ENCODE measurements at places on chromosomes 1 and 21.
A peak's percentile ranks its signal among the peaks of the same experiment; 100 is the strongest.

DNA sequence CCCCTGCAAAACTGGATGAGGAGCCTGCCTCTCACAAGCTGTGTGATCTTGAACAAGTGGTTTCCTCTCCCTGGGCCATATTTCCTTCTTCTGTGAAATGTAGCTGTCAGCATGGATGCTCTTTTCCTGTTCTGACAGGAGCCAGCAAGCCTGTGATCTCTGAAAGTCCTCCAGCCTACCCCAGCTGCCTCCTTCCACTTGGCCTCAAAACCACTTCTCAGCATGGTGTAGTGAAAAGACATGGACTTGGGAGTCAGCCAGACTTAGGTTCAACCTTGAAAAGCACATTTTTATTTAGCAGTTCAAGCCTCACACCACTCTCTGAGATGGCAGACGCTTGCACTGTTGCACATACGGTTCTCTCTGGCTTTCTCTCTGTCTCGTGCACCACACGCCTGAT lies 292.9 kb upstream of the DUSP10 start:
- no peak for DNase-seq

- DNase-seq, result no peak
Measured at GRCh38 chr1:22143065-22144033, at the start of gene WNT4. Gene WNT4 (minus strand): TSS chr1:22143097. CDS start chr1:22142922, 175 bp downstream.

DNA sequence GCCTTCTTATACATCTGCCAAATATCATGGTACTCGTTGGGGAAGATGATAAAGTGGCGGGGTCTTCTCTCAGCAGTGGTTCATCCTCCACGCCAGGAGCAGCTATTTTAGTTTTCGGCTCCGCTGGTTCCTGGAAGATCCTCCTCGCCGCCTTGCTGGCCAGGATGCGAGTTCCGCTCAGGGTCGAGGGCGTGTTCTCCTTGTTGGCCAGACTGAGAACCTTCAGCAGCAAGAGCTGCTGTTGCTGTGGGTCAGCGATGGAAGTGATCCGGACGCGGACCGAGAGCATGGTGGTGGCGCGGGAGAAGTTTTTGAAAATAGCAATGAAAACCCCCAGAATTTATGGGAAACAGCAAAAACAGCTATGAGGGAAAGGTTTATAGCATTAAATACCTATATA lies 11.4 kb upstream of the CFAP126 start:
- DNase-seq, result no peak

GRCh38 chr1:248825909-248826760 lies at the start of gene SH3BP5L:
Gene SH3BP5L (minus strand): TSS chr1:248825915. CDS start chr1:248824935, 980 bp downstream.
- peak; percentile 89 for DNase-seq

DNA sequence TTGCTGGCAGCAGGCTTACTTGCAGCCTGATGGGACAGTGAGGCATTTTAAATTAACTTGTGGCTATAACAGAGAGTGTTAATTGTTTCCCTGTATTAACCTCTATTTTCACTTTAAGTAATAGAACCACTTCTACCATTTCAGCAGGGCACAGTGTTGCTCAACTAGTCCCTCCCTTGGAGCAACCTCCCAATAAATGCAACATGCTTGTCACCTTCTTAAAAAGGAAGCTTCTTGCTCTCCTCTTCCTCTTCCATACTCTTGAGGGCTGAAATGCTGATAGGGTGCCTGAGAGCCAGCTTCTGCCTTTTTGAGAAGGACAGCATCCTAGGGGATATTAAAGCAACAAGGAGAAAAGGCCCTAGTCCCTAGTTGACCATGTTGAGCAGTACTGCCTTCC lies 52.1 kb downstream of the C4BPA start:
- peak; percentile 82 for DNase-seq

DNA sequence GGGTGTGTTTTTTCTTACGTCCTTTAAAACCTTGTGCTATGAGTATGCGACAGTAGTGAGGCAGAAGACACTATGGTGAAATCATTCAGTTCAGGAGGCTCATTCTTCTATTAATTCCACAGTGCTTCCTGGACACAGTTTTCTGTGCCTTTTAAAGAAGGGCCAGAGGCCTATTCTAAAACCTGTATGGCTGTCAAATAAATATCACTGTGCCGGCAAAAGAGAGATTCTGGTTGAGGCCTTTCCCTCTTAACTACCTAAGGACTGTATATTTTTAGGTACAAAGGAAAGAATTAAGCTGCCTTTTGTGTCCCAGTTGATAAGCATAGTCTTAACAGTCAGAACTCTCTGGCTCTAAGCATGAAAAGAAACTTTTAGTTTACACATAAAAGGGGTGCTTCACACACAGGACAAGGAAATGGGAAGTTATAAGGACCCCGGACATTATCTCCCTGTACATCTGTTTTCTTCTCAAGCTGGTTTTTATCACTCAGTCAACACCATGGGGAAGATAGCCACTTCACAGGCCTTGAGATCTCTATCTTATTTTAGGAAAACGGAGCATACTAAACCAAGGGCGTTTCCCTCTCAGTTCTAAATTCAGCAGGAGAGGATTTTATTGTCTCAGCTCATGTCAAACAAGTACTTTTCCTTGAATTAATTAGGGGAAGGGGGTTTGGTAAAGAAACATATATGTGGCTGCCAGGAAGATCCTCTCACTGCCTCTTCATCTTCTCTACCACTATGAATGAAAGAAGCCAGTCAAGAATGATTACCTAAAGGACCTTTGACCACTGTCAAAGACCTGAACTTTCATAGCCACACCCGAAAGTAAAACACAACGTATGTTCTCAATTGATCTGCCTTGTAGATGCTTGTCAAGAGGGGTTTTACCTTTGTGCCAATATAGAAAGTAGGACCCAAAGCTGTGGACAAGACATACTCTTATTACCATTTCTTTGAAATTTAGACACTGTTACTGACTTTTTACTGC lies 71.4 kb upstream of the HSPA13 start:
- DNase-seq, result no peak

DNA sequence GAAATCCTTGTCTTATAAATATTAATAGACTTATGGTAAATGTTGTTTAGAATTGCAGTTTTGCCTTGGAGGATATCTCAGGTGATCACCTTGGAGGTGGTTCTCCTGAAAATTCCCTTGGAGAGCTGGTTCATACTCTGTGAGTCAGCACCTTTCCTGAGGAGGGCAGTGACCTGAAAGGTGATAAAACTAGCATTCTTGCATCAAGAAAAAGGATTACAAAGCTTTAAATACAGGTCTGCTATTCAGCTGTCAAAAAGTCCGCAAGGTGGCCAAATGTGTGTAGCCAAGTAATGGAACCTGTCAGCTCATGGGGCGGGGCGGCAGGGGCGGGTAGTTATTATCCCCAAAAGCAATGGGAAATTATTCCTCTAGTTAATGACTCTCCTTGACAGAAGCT lies 52.8 kb upstream of the EDARADD start:
- DNase-seq, result no peak

GRCh38 chr21:37878946-37879660 lies 37.2 kb downstream of the KCNJ6 start:
- DNase-seq, result no peak

DNA sequence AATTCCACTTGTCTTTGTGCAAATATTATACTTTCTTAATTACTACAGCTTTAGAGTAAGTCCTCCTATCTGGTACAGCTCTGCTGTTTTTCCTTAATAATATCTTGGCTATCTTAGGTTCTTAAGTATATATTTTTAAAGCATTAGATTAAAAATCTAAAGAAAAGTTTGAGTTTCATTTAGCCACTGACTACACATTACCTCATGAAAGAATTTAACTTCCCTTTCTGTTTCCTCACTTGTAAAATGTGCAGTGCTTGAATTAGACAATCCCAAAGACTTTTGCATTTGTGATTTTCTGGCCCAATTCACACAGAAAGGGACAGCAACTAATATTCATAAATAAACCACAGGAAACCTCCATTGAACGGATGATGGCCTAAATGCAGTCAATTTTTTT lies 126.4 kb upstream of the SAMSN1 start:
- DNase-seq, result peak; percentile 31

DNA sequence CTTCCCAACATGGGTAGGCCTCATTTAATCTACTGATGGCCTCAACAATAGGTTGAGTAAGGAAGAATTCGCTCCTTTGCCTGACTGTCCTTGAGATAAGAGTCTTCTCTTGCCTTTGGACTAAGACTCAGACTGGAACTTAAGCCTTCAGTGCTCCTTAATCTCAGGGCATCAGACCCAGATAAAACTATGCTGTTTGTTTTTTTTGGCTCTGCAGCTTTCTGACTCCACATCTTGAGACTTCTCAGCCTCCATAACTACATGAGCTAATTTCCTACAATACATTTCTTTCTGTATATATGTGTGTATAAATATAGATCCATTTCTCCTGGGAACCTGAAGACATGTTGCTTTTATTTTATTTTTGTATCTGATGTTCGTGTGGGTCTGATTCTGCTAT lies 1470.7 kb upstream of the PRMT6 start:
- no peak for DNase-seq

DNA sequence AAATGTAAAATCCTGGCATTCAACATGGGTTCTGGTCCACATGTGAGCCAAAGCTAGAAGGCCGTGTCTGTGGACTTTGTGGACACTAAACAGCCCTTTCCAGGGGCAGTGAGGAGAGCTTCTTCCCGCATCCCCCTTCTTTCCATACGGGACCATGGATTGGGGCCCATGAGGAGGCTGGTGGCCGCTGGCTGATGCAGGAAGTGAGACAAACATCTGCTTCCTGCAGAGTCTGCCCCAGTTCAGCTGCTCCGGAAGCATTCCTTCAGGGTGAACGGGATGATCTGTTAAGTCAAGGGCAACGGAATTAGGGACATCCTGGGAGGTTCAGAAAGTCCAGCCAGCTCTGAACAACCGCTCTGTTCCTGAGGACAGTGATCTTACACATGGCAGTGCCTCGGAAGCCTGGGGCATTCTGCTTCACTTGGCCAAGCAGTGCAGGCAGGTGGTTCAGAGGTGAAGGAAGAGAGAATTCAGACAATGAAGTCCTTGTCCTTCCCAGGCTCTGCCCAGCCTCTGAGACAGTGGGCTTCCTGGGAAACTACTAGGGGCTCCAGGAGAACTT lies 1.5 kb downstream of the CA6 start:
- no peak for DNase-seq

- DNase-seq, result no peak
Measured at GRCh38 chr1:224710196-224710595, 94.1 kb downstream of the CNIH3 start.

DNA sequence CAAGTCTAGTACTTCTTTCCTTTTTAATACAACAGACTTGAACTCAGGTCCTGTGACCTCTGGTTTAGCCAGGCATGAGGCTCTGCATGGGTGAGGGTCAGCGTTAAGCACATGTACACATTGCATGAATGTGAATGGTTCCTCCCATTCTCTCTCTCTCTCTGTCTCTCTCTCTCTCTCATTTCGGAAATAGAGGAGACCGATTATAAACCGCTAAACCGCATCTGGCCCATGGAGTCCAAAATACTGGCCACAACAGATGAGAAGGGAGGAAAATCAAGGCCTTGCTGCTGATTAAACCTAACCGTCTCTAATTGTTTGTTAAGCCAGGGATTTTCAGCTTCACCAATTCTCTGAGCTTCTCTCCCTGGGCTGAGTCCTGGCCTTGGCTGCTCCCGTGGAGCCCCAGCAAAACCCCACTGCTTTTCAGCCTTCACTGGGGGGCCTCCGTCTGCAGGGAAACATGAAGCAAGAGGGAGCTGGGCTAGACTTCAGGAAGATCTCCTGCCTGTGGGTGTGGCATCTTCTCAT lies 6.6 kb downstream of the RSPO1 start:
- DNase-seq, result no peak

DNA sequence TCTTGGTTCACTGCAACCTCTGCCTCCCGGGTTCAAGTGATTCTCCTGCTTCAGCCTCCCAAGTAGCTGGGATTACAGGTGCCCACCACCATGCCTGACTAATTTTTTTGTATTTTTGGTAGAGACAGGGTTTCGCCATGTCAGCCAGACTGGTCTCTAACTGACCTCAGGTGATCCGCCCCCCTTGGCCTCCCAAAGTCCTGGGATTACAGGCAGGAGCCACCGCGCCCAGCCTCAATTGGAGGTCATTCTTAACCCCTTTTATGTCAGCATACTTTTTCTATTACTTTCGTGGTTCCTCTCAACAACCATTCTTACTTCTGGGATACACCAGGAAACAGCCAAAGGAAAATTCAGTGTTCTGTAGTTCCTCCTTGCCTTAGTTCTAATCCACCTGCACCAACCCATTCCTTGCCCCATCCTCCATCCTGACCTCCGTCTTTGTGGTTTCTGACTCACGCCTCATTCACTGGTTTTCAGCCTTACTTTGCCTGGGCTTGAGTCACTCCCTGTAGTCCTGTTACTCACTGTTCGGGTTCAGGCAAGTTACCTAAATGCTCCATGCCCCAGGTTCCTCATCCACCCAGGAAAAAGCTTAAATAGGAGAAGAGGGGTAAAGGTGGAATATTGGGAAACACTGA lies 12.9 kb upstream of the BCL10 start:
- DNase-seq, result no peak

- no peak for DNase-seq
Measured at GRCh38 chr1:107946794-107947193, 18.2 kb downstream of the VAV3 start.

GRCh38 chr1:68185743-68186142 lies 46.6 kb downstream of the WLS start:
- DNase-seq, result no peak

DNA sequence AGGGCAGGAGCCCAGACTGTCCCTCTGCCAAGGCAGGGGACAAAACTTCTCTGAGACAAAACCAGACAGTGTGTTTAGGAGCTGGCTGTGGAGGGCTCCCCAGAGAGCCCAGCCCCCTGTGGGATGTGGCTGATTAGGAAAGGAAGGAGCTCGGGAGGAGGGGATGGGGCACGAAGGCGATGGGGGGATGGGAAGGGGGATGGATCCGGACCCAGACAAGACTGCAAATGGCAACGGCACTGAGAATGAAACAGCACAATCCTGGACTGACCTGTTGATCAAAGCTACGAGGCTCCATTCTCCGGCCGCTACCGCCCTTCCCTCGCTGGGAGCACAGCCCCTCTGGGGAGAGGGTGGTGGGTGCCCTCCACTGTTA lies 33.1 kb downstream of the FOXO6 start:
- no peak for DNase-seq

GRCh38 chr1:22117851-22118250 lies 25.0 kb downstream of the WNT4 start:
- DNase-seq, result no peak

GRCh38 chr21:17660452-17660851 lies 47.8 kb upstream of the BTG3 start:
- no peak for DNase-seq

- DNase-seq, result no peak
Measured at GRCh38 chr1:95660736-95661135, 426.7 kb downstream of the RWDD3 start.

GRCh38 chr1:86754265-86754974 lies 50.0 kb downstream of the SH3GLB1 start:
- DNase-seq, result no peak

DNA sequence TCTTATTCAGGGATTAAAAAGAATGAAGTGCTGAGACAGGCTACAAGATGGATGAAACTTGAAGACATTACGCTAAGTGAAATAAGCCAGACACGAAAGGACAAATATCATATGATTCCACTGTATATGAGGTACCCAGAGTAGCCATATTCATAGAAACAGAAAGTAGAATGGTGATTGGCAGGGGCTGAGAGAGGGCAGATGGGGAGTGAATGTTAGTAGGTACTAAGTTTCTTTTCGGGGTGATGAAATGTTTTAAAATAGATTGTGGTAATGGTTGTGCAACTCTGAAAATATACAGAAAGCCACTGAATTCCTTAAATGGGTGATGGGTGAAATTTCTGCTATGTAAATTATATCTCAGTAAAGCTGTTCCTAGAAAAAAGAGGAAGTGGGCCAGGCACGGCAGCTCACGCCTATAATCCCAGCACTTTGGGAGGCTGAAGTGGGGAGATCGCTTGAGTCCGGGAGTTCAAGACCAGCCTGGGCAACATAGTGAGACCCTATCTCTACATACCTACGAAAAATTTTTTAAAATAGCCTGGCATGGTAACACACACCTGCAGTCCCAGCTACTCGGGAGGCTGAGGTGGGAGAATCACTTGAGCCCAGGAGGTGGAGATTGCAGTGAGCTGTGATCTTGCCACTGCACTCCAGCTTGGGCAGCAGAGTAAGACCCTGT lies 15.9 kb downstream of the SLC27A3 start:
- peak; percentile 99 for DNase-seq

Data from AML-193 (cell line).